NCI-H1105 (cell line): ENCODE measurements at places on chromosomes 2 and 18.
A peak's percentile ranks its signal among the peaks of the same experiment; 100 is the strongest.

- no peak for DNase-seq
Measured at GRCh38 chr2:226329180-226329579, 470.4 kb downstream of the IRS1 start.

- no peak for DNase-seq
Measured at GRCh38 chr2:215407061-215407460, 28.8 kb downstream of the FN1 start.

GRCh38 chr2:9703701-9704221, 73.0 kb upstream of the YWHAQ start:
- no peak for DNase-seq

GRCh38 chr2:120210270-120210693, 12.9 kb downstream of the TMEM185B start:
- DNase-seq: no peak

DNA sequence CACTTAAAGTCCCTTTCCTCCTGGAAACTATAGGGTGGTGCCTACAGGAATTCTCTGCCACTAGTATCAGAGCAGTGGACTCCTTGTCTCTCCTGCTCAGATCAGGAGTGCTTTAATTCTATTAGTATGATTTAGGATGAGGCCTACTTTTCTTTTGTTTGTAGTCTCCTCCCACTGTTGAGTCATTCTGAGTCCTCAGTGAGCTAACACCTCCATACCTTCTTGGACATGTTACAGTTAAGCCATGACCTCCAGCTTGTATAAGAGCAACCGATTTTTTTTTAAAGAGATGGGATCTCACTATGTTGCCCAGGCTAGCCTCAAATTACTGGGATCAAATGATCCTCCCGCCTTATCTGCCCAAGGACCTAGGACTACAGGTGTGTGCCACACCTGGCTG, 48.7 kb upstream of the OTOF start:
- no peak for DNase-seq

DNA sequence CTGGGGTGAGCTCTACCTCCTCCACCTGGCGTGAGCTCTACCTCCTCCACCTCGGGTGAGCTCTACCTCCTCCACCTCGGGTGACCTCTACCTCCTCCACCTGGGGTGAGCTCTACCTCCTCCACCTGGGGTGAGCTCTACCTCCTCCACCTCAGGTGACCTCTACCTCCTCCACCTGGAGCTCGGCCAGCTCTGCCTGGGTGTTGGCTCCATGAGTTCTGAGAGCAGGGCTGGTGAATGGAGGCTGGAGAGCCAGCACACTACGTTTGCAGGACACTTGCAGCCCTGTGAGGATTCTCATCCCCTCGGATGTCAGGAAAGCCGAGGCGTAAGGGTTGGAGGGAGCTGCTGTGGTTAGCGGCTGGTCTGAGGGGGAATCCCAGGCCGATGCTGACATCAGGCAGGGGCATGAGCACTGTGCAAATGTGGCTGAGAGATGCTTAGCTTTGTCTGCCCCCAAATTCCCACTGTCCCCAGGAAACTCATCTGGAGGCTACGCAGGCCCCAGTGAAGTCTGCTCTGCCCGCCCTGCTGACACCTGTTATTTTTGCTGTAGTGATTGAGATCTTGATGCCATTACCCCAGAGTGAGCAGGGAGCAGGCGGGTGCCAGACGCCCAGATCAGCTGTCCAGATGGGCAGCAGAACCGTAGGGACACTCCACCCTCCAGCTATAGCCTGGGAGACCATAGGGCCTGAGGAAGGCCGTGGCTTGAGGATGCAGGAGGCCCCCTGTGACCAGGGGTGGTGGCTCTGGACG, 3.3 kb downstream of the CROCC2 start:
- no peak for DNase-seq

DNA sequence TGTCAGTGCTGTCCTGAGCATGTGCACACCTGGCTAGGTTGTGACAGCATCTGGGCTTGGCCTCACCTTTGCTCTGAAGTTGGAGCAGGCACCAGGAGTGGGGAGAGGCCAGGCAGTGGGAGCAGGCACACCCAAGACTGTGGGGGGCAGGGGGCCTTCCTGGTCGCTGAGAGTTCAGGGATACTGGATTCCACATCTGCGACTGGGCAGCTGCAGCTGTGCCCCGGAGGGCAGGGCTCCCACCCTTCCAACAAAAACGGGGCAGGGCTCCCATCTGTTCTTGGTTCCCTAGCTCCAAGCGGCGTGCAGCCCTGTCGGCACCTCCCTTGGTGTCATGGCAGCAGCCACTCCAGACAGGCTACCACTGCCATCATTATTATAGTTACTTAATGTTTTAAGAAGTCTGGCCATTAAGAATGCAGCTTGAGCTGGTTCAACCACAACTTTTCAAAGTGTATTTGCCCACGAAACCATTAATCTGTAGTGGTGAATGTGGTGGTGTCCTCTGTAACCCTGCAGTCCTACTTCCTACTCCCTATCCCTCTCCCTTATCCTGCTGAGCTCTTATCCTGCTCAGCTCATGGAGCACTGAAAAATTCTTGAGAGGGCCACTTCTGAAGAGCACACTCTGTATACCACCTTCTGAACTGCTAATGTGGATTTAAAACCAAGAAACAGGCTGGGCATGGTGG, 48.0 kb upstream of the RAB1A start:
- DNase-seq: no peak

DNA sequence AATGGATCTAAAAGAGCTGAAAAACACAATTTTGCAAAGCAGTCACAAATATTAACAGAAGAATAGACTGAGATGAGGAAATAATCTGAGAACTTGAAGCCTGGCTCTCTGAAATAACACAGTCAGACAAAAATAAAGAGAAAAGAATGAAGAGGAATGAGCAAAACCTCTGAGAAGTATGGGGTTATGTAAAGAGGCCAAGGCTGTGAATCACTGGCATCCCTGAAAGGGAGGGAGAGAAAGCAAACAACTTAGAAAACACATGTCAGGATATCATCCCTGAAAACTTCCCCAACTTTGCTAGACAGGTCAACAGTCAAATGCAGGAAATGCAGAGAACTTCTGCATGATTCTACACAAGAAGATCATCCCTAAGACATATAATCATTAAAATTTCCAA, 73.5 kb upstream of the LHCGR start:
- no peak for DNase-seq

GRCh38 chr18:48840491-48840877, 110.3 kb downstream of the SMAD7 start:
- DNase-seq: peak; percentile 32

GRCh38 chr2:46066601-46067000, 230.6 kb upstream of the EPAS1 start:
- no peak for DNase-seq
